Testis (tissue), 5 donors: ENCODE measurements at places on chromosomes 2 and 18.

GRCh38 chr18:50395093-50395492, 20.2 kb downstream of the SKA1 start:
- H3K36me3 ChIP-seq: no peaks in the 10 kb centered on the region
- no peak for DNase-seq
- no peak overlapping the region for H3K4me3 ChIP-seq

DNA sequence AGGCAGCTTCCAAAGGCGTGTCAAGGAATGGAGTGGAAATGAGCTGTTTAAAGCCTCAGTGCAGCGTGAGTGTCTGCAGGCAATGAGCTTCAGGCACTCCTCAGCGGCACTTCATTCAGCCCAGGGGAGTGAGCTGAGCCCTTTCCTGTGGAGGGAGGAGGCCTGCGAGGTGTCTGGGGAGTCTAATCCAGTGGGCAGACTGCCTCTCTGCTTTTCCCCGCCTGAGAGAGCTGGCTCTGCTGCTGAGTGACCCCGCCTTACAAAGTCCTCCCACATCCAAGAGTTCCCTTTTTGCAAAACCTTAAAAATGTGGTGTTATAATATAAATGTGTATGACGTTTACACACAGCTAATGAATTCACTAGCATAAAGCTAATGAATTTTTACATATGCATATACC, 7.0 kb upstream of the LDLRAD4 start:
- no peak overlapping the region for H3K27ac ChIP-seq
- H3K27me3 ChIP-seq: no peaks in the 10 kb centered on the region
- H3K4me3 ChIP-seq: no peak overlapping the region
- H3K4me1 ChIP-seq: no peaks in the 10 kb centered on the region
- DNase-seq: no peak

DNA sequence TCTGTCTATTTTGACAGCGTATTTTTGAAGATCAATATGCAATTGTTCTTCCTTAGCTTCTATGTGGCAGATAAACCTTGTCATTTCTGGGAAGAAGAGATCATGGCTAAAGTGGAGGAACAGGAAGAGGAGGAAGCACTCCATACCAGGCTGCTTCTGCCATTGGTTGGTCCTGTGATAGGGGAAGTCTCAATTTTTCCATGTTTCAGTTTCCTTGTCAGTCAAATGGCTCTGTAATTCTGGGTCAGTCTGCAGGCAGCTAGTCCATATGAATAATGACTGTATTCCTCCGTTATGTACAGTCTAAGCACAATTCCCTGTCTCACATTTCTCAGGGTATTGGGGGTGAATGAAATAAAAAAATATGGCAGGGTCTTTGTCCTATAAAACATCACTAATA, 277.6 kb upstream of the CXCR4 start:
- H3K4me3 ChIP-seq: no peak overlapping the region
- no peak for DNase-seq
- no peaks in the 10 kb centered on the region for H3K36me3 ChIP-seq
- H3K27ac ChIP-seq: no peak overlapping the region
- no peaks in the 10 kb centered on the region for H3K4me1 ChIP-seq

DNA sequence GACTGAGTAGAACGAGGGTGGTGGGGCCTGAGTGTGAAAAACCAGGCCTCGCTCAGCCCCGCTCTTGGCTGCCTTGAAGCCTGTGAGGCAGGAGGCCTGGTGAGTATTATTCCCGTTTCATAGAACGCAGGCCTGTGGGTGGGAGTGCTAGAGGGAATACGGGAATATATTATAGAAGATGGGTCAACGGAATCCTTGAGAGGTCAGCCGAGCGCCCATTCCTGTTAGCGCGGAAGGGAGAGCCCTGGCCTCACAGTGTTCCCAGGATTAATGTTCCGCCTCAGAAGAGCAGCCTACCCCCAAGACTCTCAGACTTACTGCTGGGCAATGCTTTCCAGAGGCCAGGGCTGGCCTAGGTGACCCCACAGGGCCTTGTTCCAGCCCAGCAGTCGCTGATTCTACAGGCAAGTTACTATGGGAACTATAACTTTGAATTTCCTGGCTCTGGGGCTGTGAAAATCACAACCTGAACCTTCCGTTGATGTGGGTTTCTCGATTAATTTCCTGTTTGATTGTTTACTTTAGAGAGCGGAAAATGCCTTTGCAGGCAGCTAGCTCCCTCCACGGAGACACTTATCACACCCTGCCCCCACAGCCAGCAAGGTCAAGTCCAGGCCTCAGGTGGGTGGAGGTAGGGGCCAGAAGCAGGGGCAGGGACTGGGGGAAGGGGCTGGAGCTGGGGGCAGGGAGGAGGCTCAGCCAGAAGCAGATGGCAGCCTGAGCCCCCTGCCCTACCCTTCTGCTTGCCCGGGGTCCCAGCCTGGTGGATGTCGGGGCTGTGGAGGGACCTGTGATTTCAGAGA, 108.3 kb downstream of the SMAD7 start:
- H3K27ac ChIP-seq: peak overlapping the region; percentile 59
- no peaks in the 10 kb centered on the region for H3K27me3 ChIP-seq
- H3K4me1 ChIP-seq: peaks cover 20% of the 10 kb centered on the region
- DNase-seq: no peak

GRCh38 chr2:3302421-3302750, 75.2 kb downstream of the EIPR1 start:
- H3K36me3 ChIP-seq: no peaks in the 10 kb centered on the region
- no peak overlapping the region for H3K4me3 ChIP-seq
- H3K27me3 ChIP-seq: no peaks in the 10 kb centered on the region
- H3K4me1 ChIP-seq: no peaks in the 10 kb centered on the region

DNA sequence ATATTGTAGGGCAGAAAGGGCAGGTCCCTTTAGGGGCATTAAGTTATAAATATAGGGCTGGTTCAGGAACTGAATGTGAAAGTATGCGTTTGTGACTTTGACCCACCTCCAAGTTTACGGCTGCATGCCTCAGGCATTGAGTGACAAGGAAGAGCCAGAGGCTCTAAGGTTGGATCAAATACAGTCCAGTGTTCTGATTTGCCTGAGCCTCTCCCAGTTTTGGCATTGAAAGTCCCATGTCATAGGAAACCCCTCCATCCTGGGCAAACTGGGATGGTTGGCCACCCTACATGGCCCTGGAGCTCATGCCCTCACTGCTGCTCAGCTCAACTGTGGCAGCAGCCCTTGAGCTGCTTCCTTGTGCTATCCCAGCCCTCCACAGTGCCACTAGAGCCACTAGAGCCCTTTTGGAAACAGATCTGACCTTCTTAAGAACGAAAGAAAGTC, 29.9 kb downstream of the HK2 start:
- DNase-seq: no peak
- no peaks in the 10 kb centered on the region for H3K36me3 ChIP-seq
- H3K4me3 ChIP-seq: no peak overlapping the region
- H3K27ac ChIP-seq: peak overlapping the region; percentile 32
- peaks cover 39% of the 10 kb centered on the region for H3K4me1 ChIP-seq
- no peaks in the 10 kb centered on the region for H3K27me3 ChIP-seq

DNA sequence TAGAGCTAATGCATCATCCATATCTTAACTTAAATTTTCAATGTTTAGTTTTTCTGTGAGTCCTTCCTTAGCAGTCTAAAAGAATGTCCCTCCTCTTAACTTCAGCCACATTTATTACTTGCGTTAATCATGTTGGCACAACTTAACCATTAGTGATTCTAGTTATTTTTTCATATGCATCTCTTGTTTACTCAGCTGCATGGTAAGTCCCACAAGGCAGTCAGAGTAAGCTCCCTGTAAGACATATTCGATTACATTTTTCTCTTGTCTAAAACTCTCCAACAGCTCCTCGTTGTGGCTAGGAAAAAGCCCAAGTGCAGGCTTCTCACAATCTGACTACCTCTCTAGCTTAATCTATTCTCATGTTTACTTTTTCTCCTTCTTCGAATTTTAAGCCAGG, 2045.3 kb upstream of the PIK3C3 start:
- no peak overlapping the region for H3K27ac ChIP-seq
- no peaks in the 10 kb centered on the region for H3K4me1 ChIP-seq
- H3K4me3 ChIP-seq: no peak overlapping the region
- no peak for DNase-seq
